CD14-positive monocyte (primary cell): ENCODE measurements at places on chromosomes 3 and 15.

DNA sequence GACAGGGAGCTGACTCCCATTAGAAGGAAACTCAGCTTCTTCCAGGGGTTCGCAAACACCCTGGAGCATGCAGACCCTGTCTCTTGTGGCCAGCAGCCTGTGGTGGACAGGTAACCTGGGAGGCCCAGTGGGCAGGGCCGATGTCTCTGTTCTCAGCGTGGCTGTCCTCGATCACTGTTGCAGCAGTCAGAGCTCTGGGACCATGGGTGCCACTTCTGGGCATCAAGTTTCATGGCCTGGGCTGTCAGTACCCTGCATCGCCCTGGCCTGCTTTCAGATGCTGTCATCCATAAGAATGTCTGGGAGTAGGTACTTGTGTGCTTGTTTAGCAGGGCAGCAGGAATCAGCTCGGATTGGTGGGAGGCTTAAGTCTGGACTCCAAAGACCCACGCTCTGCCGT is 54.4 kb downstream of the SLC6A6 start:
- DNase-seq = no peak

DNA sequence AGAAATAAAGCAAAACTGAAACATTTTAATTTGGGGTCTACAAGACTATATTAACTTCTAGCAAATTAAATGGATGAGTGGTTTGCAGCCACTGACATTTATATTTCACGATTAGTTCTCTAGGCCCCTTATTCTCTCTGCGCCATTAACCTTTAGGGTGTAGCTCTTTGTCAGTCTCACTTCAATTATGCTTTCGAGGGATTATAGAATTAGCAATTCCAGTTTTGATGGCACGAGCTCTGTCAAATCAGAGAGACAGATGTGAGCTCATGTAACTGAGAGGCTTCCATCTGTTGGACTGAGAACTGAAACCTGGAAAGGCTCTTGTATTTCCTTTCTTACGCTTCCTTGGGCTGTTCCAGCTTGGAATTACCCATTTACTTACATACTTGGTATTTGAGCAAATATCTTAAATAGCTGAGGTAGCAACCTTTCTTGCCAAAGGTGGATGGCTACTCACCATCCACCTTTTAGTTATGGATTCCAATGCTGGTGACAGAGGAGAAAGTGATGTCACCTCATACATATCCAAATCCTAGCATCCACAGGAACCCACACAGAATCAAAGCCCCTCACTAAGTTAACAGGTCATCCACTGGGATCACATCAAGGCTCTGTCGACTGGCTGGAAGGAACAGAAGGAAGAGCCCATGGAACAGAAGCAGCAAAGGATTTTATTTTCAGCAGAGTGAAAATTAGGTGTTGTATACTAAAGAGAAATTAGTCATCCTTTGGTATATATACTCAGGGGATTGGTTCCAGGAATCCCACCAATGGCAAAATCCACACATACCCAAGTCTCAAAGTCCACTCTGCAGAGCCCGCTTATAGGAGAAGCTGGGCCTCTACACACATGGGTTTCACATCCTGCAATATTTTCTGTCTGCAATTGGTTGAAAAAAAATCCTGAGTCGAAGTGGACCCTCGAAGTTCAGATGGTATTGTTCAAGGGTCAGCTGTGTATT is 20.8 kb downstream of the VGLL4 start:
- DNase-seq = no peak

- no peak for DNase-seq
Measured at GRCh38 chr3:43765521-43765971, 74.8 kb downstream of the ABHD5 start.

DNA sequence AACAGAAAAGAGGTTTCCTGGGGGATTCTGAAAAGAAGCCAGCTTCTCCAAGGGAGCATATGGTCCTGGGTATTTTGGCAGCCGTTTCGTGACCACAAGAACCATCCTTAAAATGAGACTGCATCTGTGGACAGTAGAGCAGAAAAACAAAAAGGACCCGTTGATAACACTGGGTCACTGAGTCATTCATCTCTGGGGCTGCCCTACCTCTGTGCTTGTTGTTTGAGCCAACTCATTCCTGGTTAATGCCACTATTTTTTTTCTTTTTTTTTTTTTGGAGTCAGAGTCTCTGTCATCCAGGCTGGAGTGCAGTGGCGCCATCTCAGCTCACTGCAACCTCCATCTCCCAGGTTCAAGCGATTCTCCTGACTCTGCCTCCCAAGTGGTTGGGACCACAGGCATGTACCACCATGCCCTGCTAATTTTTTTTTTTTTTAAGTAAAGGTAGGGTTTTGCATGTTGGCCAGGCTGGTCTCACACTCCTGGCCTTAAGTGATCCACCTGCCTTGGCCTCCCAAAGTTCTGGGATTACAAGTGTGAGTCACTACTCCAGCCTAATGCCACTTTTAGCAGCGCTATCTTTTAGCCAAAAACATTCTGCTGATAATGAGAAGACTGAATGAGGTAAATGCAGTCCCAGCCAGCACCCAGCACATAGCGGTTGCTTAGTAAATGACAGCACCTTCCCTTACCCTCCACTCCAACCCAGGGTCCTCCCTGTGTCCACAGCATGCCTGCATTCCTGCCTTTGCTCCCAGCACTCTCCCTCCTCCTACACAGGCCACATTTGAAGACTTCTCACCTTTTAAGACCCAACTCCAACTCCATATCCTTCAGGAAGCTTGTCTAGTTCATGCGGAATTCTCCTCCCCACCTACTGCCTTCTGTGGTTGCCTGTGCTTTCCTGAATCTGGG is 9.1 kb upstream of the ISL2 start:
- DNase-seq = no peak

- no peak for DNase-seq
Measured at GRCh38 chr3:26347150-26347549, 275.4 kb upstream of the LRRC3B start.

DNA sequence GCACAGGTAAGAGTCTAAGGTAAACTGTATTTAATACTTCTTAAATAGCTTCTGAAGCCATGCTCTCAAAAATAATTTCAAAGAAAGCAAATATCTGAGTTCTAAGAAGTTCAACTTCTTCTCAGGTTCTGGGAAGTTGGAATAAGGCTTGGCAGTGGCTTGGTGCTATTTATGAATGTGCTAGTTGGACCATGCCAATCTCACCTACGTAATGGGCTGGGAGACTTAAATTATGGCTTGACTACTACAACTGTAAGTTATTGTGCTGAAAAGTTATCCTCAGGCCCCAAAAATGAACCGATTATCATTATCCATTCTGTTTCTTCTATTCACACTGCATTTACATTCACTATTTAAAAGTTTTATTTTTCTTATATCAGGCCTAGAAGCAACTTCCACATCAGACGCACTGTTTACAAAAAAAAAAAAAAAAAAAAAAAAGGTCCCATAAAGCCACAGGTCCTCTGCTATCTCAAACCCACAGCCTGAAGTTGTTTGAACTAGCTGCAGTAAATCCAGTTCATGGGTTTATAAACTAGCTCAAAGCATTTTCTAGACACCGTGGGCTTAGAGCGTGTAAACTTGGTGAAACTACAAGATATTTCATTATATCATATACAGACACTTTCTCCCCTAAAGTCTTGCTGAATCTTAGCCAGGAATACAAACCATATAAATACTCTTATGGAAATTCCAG is 3.4 kb downstream of the LRIG1 start:
- no peak for DNase-seq
